ENCODE measurements at places on chromosomes 1 and 21. TPM values are rescaled to one million over a fixed set of nuclear protein-coding genes. Genes with fewer than 3 reads are reported as not detected.

DNA sequence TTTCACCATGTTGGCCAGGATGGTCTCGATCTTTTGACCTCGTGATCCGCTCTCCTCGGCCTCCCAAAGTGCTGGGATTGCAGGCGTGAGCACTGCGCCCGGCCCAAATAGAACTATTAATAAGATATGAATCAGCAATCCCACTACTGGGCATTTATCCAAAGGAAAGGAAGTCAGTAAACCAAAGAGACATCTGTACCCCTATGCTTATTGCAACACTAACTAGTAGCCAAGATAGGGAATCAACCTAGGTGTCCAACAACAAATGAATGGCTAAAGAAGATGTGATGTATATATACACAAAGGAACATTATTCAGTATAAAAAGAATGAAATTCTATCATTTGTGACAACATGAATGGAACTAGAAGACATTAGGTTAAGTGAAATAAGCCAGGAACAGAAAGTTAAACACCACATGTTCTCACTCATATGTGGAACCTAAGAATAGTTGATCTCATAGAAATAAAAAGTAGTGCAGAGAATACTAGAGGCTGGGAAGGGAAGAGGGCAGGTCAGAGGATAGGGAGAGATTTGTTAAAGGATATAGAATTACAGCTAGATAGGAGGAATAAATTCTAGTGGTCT is 48.8 kb downstream of the XPR1 start:
- DNase-seq: no peak

GRCh38 chr1:205709059-205709398 is 28.7 kb upstream of the SLC45A3 start:
- no peak for DNase-seq

GRCh38 chr1:10852486-10852885 is 56.0 kb upstream of the CASZ1 start:
- DNase-seq: no peak

DNA sequence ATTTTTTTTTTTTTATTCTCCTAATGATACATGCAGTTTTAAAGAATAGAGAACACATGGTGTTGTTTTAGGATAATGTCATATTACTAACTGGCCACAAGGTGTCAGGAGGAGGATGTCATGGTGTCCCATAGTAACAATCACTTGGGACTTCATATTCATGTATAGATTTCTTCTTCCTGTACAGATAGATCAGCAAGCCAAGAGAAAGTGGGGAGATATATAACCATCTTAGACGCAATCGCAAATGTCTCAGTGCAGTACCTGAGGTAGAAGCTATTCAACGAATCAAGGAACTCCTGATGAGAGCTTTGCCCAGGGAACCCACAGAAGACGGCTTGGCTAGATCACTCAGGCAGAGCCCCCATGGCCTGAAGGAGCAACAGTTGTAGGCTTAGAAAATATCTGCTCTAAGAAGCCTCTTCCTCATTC is 12.3 kb downstream of the OR2T11 start:
- no peak for DNase-seq

The LPAR3 gene
- 0.24 TPM for total RNA-seq

The CTH gene
- 50.4 TPM for total RNA-seq

The AKR7A3 gene
- 0.46 TPM for total RNA-seq

The FAM72C gene
- 49.2 TPM for total RNA-seq

The SYTL1 gene
- 73.1 TPM for total RNA-seq

The HDAC1 gene
- total RNA-seq: 157 TPM

The FNBP1L gene
- 1.3 TPM for total RNA-seq
